ENCODE measurements at places on chromosomes 6 and 20.

DNA sequence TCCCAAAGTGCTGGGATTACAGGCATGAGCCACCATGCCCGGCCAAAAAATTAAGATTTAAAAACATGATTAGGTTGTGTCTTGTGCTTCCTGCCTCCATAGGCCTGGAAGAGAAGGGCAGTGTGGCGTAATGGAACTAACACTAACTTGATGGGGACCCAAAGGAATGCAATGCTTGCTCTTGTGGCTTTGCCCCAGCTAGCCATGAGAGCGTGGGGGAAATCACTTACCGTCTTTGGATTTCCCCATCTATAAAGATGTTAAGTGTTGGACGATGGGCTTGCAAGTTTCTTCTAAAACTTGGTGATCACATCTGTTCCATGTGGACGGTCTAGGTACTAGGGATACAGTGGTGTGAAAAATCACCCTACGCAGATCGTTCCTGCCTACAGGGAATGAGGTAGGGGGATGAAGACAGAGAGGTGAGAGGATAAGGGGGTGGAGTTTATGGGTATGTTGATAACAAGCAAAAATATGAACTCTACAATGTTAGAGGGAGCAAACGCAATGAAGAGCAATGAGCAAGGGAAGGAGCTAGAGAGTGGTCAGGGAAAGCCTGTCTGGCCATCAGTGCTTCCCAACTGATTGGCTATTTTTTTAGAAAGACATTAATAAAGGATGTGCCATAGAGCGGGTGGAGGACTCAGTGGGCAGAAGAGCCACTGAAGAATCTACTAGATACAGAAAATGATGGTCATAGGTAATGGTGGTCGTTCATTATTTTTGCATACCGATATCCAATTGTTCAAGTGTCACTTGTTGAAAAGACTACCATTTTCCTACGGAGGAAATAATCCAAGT lies 165.2 kb downstream of the BCAS1 start:
- DNase-seq: no peak

- no peak for DNase-seq
Measured at GRCh38 chr6:5339786-5340185, 78.5 kb downstream of the FARS2 start.

- DNase-seq: no peak
Measured at GRCh38 chr6:168996356-168996625, 257.4 kb downstream of the THBS2 start.

GRCh38 chr20:3691897-3692296 lies 10.1 kb upstream of the ADAM33 start:
- no peak for DNase-seq

- no peak for DNase-seq
Measured at GRCh38 chr6:148868901-148869300, 122.1 kb downstream of the UST start.

- no peak for DNase-seq
Measured at GRCh38 chr6:158653577-158654354, 3.9 kb downstream of the SYTL3 start.

DNA sequence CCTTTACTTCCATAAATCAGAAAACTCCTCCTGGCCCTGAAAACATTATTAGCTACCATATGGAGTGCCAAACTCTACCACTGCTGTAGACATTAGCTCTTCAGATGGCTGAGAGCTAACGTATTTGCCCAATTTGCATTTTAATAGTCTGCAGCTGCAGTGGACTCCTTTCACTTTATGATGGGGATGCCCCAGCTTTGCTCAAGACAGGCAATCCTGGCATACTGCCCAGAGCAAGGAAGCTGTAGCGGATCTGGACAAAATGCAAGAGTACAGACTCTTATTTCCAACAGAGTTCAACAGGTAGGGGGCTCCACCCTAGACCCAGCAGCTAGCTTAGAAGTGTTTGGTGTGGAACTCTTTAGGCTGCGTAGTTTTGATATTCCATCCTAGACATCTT lies 246.7 kb downstream of the FOXC1 start:
- DNase-seq: peak; percentile 33

Data from fibroblast of skin of left biceps (primary cell).